ENCODE measurements at places on chromosomes 5 and 9. TPM values are rescaled to one million over a fixed set of nuclear protein-coding genes. Genes with fewer than 3 reads are reported as not detected.

Gene GM2A
- total RNA-seq = 37.6 TPM

Gene CAVIN4
- 5.1 TPM for total RNA-seq

Gene TMEM174
- total RNA-seq = not detected

Gene SQSTM1
- 276 TPM for total RNA-seq

Gene TICAM2
- total RNA-seq = 3.4 TPM

Gene FRMD3
- total RNA-seq = 5.9 TPM

Gene NKD2
- 12.9 TPM for total RNA-seq

Gene PHF24
- total RNA-seq = 165 TPM

Gene MYOZ3
- 5.0 TPM for total RNA-seq

Gene INSL6
- not detected for total RNA-seq

Gene CDX1
- total RNA-seq = not detected

Gene PCDHGA10
- total RNA-seq = 8.9 TPM

Gene KCNV2
- total RNA-seq = not detected

Gene NR4A3
- total RNA-seq = 2.2 TPM

Gene CCNI2
- 4.3 TPM for total RNA-seq

Gene OGN
- total RNA-seq = 0.64 TPM

Gene GABRA1
- 103 TPM for total RNA-seq

Gene DOCK2
- total RNA-seq = 17.1 TPM

Gene DAB2
- 15.0 TPM for total RNA-seq

Gene TEX48
- total RNA-seq = not detected

Gene NIM1K
- total RNA-seq = 27.2 TPM
